Stimulated activated CD4-positive, alpha-beta T cell treated with anti-CD3 and anti-CD28 coated beads, Interleukin-2, amount 100 ng/mL, for 24 hours (primary cell): ENCODE measurements at places on chromosomes 11 and 22.

GRCh38 chr11:103683576-103683975 lies 352.9 kb upstream of the DDI1 start:
- DNase-seq: no peak

DNA sequence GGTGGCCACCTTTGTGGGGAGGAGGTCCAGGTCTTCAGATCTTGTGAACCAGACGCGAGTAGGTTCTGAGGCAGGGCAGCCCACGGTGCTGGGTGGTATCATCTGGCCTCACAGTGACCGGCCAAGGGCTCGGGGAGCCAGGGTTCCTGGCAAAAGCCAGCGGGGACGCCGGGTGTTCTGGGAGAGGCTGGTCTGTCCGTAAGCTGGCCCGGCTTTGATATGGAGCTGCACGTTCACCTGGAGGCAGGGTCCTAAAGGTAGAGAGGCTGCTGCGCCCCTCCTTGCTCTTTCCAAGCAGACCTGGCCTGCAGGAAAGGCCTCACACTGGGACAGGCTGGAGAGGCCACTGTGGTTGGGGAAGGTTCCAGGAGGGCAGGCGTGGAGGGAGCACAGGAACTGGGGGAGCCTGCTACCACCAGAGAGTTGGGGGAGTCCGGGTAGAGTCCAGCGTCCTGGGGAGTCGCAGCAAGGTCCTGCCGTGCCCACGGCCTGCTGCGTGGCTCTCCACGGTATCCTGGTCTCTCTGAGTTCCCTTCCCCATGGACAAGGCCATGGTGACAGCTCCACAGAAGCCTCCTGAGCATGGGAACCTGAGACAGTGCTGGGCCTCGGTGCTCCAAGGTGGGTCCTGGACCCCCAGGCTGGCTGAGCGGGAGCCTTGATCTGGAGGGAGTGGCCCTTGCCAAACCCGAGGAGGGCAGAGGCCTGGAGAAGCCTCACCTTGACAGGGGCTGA lies 452.4 kb upstream of the B3GAT1 start:
- DNase-seq: no peak

DNA sequence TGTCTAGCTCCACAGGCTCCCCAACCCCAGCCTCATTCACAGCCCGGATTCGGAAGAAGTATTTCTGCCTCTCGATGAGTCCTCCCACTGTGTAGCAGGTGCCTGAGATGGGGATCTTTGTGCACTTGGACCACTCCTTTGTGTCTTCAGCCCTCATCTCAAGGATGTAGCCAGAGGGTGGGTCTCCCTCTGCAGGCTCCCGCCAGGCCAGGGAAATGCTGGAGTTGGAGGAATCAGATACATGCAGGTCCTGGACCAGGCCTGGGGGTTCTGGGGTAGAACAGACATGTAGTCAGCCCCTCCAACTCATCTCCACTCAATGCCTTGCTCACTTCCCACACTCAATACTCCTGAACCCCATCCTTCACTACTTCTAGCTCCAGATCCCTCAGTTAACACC lies 10.8 kb downstream of the TMEM86A start:
- no peak for DNase-seq

DNA sequence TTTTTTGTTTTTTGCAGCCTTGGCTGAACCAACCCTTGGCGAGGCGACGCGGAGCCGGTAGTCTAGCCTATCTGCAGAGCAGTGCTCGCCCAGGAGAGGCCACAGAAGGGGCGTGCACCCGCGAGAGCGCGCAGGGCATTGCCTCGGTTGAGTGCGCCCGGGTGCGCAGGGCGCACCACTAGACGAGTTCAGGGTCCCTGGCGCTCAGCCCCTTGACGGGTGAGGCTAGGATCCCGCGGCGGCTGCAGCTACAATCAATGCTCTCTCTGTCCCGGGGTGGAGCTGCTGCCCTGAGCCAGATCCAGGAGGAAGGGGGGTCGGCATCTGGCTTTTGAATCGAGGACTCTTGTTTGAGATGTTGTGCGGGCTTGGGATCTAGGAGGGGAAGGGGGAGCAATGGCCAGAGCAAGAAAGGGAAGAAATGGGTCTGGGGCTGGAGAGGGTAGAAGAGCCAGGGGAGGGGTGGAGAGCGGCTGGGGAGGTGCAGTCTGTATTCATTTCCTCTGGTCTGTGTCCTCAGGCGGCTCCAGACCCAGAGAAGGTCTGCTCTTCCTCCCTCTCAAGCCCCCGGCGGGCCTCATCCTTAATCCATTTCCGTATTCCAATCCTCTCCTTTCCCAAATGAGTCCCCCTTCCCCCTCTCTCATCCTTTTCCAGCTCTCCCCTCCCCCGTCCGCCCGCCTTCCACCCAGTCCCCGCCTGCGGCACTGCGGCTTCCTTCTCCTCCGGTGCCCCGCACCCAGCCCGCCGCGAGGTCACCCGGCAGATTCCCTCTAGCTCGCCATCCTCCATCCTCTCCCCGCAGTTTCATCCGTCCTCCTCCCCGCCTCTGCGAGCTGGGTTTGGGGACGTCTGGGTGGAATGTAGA lies 797 bp downstream of the THY1 start:
- DNase-seq: no peak

GRCh38 chr11:100821198-100821597 lies 134.1 kb downstream of the ARHGAP42 start:
- no peak for DNase-seq
